ENCODE measurements at places on chromosomes 4 and X. TPM values are rescaled to one million over a fixed set of nuclear protein-coding genes. Genes with fewer than 3 reads are reported as not detected.

HGFAC gene
- 9.4 TPM for total RNA-seq

TLR3 gene
- total RNA-seq, result not detected

DNA sequence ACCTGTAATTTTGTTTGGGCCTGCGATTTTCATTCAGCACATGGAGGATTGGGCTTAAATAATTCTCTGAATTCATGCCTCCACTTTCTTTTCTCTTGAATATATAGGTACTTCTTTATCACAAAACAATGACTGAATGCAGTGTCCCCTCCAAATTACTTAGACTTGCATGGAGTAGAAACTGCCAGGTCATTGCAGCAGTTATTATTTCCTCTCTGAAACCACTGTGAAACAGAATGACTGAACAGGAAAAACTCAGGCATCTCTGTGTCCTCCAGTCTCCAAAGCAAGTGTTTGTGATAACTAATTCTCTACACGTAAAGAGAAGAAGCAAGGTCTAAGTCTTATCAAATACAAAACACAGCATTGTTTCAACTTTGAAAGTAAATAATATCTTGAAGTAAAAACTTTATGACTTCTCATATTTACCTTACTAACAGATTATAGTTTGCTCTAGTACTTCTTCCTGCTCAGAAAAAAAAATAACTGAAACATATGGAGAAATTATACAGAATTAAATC lies 144.5 kb upstream of the DIAPH2 start:
- H3K27ac ChIP-seq, result no peak overlapping the region
- H3K27me3 ChIP-seq, result no peaks in the 10 kb centered on the region
- H3K4me1 ChIP-seq, result peaks cover 2% of the 10 kb centered on the region

DNA sequence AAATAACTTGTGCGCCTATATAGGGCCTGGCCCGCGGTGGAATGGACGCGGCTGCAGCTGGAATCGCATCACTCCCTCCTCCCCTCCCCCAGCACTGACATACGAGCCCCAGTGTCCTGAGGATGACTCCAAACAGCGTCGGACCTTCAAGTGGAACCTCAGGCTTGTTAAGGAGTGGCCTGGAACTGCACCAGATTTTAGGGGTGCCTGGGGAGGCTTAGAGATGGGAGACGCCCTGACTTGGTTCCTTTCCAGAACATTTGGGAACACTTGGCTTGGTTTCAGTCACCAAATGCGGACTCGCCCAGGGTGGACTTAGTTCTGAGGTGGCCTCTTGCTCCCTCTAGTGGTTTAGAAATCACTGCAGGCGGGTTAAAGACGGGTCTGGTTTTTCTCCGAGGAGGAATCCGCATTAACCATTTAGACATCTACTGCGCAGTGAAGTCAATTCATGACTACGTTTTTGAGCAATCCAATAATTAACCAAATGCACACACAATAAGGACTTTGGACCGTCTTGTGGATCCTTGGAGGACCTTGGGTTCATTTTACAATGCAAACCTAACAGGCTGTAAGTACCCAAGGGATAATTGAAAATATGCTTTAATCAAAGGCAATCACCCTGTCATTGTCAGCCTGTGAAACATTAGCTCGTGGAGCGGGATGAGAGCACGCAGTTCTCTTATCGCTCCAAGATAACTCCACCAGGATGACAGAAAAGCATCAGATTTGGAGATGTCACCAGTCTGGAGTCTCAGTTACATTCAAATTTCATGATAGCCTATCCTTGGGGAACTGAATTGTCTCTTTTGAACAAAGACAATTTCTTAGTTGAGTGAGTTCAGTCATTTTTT lies 11.2 kb upstream of the PDGFRA start:
- H3K27me3 ChIP-seq, result no peaks in the 10 kb centered on the region
- DNase-seq, result peak; percentile 71
- H3K27ac ChIP-seq, result no peak overlapping the region
- no peaks in the 10 kb centered on the region for H3K36me3 ChIP-seq
- peak overlapping the region; percentile 82 for H3K4me3 ChIP-seq
- H3K4me1 ChIP-seq, result no peaks in the 10 kb centered on the region

- H3K36me3 ChIP-seq, result no peaks in the 10 kb centered on the region
- H3K27ac ChIP-seq, result no peak overlapping the region
- H3K27me3 ChIP-seq, result no peaks in the 10 kb centered on the region
- H3K4me3 ChIP-seq, result no peak overlapping the region
Observed at GRCh38 chr4:78691334-78691754, 84.8 kb upstream of the BMP2K start.

DNA sequence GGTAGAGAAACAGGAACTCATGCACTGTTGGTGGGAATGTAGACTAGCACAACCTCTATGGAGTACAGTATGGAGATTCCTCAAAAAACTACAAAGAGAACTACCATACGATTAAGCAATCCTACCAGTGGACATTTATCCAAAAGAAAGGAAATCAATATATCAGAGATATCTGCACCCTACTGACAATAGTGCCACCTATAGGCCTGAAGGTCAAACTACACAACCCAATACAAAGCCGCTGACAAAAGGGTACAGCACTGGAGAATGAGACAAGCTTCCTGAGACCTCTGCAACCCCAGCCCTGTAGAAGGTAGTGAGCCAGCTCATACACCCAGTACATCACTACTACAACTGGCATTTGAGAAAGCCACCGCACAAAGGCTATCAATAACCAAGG lies 67.1 kb downstream of the CBR4 start:
- H3K27me3 ChIP-seq, result peaks cover 2% of the 10 kb centered on the region
- no peak overlapping the region for H3K27ac ChIP-seq
- H3K4me3 ChIP-seq, result no peak overlapping the region
- no peaks in the 10 kb centered on the region for H3K4me1 ChIP-seq

GRCh38 chr4:77600521-77601451 lies 4.8 kb upstream of the CXCL13 start:
- H3K4me3 ChIP-seq, result no peak overlapping the region
- no peaks in the 10 kb centered on the region for H3K4me1 ChIP-seq
- H3K27ac ChIP-seq, result no peak overlapping the region
- no peaks in the 10 kb centered on the region for H3K36me3 ChIP-seq
- DNase-seq, result no peak
- no peaks in the 10 kb centered on the region for H3K27me3 ChIP-seq

Measured in glutamatergic neuron (in vitro differentiated cells).